ENCODE measurements at places on chromosomes 7 and 10. TPM values are rescaled to one million over a fixed set of nuclear protein-coding genes. Genes with fewer than 3 reads are reported as not detected.

DNA sequence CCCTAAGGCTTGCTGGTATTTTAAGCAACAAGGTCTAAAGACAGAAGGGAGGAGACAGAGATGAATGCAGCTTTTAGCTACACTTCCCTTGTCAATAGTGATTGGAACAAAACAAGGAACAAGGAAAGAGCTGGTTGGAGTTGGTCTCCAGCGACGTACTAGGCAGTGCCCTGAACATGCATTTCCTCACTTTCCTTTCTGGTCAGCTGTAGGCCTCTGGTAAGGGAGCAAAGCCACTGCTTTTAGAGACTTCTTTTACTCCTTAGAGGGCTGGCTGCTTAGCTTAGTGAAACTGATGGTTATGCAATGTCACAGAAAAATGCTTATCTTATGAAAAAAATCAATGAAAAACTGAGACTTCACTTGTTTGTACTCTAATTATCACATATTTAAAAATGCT is 75.5 kb upstream of the TRIL start:
- no peak for DNase-seq

- peak; percentile 59 for DNase-seq
These were observed 44.5 kb downstream of the ICA1 start for GRCh38 chr7:8217200-8218068.

- DNase-seq = no peak
These were observed 192.6 kb upstream of the LYZL2 start for GRCh38 chr10:30821994-30822692.

DNA sequence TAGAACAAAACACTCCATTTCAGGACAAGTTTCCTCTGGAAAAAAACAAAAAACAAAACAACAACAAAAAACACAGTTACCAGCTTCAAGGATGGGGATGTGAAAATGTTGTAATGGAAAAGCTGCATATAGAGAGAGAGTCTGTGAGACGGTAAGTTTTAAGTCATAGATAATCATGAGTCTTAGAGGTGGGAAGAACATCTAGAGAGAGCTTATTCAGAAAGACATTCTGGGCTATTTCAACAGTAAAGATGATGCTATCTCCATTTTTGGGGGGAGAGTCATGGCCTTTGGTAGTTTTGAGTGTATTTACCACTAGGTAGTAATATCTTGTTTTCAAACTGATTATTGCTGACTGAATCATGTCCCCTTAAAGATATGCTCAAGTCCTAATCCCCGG is 23.3 kb upstream of the INPP5F start:
- no peak for DNase-seq

DNA sequence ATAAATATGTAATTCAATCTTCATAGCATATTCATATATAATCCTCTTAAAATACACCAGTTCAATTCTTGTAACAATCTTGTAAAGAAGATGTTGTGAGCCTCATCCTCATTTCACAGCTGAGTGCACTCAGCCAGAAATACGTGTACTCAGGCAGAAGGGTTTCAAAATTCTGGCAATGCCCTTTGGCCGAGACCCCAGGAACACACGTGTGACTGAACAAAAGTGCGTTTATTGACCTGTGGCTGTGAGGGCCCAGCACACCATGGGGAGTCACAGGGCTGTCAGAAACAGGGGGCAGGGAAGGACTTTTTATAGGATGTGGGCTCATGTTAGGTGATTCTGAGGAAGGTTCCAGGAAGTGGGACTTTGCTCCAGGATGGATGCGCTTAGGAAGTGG is 21.5 kb downstream of the GIMAP8 start:
- no peak for DNase-seq

- DNase-seq = no peak
These were observed 5.7 kb upstream of the AP5Z1 start for GRCh38 chr7:4769761-4770160.

DNA sequence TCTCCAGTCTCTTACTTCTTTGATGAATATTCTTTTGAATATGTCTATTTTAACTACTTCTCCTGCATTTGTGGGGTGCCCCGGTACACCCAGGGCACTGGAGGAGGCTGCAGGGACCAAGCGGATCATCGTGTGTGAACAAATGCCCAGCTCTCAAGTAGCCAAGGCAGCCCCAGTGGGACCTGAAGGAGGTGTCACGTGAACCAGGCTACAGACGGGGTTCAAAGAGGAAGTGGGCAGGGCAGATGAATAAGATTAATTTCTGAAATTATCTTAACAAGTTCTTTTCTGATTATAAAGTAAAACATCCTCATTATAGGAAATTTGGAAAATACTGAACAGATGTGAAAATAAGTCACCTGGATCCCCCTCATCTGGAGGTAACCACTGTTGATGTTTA is 78.4 kb upstream of the DUSP5 start:
- no peak for DNase-seq

GRCh38 chr10:101624526-101625102 is 36.5 kb downstream of the DPCD start:
- no peak for DNase-seq

GRCh38 chr7:107224374-107225223 is 55.8 kb downstream of the HBP1 start:
- DNase-seq = no peak

- no peak for DNase-seq
These were observed 153.7 kb downstream of the CDK14 start for GRCh38 chr7:90749774-90750173.

DNA sequence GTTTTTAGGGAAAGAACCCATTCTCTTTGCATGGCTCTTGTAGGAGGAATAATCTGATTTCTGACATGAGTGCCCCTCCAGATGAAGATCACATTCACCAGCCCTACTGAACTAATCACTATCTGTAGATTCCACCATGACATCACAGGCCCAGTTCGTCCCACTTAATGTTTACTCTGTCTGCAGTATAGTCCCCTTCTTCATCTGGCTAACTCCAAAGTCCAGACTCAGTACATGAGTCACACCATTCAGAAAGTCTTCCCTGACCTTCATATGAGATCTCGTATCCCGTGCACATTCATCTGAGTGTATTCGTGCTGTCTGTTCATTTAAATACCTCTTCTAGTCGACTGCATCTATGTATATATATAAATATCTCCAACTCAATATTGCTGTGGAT is 366.5 kb upstream of the AKR1E2 start:
- DNase-seq = no peak

DNA sequence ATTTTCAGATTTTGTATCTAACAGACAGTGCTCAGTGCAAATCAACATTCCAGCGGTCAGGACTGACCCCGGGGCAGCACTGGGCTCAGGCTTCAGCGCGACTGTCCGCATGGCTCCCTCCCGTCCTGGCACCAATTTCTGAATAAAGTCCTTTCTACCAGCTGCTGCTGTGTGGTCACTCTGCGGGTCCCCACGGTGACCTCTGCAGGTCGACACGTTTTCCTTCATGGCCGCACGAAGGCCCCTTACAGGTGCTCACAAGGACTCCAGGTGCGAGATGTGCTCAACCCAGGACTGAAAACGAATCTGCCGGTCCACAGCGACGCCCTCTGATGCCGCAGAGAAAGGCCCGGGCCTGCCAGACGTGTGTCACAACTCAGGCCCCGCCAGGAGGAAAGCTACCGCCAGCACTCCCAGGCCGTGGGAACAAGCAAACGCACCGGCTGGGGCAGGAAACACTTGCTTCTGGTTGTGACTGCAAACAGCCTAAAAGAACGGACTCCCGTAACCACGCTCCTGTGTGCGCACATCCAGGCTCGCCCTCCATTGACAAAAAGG is 3.7 kb upstream of the UTF1 start:
- no peak for DNase-seq

- no peak for DNase-seq
These were observed 14.7 kb upstream of the TOMM7 start for GRCh38 chr7:22837308-22837707.

GRCh38 chr10:69069090-69070042 is 18.5 kb upstream of the SRGN start:
- DNase-seq = no peak

GRCh38 chr10:118816471-118817168 is 61.9 kb upstream of the CACUL1 start:
- no peak for DNase-seq

DNA sequence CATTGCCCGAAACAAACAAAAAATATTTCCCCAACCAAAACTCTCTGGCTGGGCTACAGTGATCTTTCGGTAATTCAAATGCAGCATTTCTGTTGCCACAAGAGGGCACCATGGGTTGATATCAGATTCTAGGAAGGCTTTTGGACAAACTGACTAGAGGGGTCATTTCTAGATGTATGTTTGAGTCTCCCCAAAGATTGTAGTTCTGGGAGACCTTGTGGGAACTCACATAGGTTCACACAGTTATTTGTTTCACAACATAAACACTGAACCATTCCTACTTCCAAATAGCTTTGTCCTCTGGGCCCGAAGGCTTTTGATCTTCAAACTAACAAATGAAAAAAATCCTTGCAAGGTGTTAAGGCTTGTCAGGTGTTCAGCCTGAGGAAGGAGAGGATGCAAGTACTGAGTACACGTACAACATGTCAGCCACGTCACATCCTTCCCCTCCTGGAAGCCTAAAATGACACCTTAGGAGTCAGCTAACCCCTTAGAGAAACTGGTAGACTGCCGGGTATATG is 37.0 kb upstream of the IL15RA start:
- peak; percentile 64 for DNase-seq

DNA sequence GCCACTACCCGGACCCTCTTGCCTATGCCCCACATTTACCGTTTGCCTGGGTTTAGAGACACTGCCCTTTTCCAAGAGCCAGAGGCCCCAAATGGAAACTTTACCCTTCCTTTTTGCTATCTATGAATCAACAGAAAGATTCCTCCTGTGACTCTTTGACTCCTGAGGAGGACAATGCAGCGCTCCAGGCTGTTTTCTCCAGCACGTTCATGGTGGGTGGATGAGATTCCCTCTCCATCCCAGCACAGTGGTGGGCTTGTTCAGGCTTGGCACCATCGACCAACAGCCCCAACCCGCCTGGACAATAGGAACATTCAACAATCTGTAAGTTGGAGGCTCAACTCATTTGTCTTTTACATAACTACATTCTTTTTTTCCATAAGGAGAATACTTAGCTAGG is 55.9 kb downstream of the DLD start:
- no peak for DNase-seq

DNA sequence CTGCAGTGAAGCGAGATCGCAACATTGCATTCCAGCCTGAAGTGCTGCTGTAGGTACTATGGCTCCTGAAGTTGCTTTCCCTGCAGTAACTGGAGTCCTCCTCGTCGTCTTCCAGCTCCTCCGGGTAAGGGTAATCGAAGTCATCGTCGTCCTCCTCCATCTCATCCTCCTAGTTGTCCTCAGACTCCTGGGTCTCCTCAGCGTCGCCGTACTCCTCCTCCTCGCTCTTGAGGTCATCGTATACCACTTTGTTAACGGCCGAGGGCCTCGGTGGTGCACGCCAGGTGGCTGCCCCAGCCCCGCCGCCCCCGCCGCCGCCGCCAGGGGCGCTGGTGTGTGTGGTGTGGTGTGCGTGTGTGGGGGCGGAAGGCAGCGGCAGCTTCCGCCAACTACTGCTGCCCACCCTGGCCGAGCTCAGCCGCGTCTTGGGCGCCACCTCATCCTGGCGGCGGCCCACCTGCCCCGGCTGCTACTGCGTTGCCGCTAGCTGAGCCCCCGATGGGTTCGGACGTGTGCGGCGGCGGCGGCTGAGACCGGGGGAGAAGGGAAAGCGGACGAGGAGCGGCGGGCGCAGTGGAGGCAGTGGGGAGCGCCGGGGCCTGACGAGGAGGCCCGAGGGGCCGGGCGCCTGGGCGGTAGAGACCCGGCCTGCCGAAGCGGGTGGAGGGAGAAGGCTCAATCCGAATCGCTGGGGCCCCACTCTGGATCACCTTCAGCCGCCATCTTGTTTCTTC is 11.8 kb upstream of the ACBD5 start:
- peak; percentile 95 for DNase-seq

DNA sequence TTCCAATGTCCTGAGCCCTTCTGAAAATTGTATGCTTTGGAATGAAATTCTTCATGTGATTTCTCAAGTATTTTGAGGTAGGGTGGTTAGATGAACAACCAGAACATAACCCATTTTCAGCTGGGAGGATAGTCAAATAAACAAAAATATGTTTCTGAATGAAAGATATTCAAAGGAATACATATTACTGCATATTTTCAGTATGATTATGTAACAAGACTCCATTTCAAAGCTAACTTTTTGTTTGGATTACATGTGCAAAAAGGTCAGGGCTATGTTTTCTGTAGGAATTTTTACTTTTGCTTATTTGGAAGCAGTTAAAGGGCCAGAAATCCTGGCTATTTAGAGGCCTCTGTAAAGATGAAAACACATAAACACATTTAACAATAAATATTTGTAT is 27.7 kb downstream of the CDK6 start:
- no peak for DNase-seq

The SPDYE16 gene
- not detected for total RNA-seq

The CNTNAP2 gene
- total RNA-seq = 1.1 TPM

The ARHGEF5 gene
- 51.5 TPM for total RNA-seq

The CPED1 gene
- 0.76 TPM for total RNA-seq

The ATOH7 gene
- total RNA-seq = not detected

The C10orf88 gene
- total RNA-seq = 8.3 TPM

The EBLN1 gene
- not detected for total RNA-seq

The ODAD2 gene
- total RNA-seq = 0.20 TPM

The CHN2 gene
- total RNA-seq = 9.7 TPM

The GPR141 gene
- total RNA-seq = not detected

The PAPSS2 gene
- total RNA-seq = 12.6 TPM

The PTF1A gene
- total RNA-seq = not detected

The TMEM176A gene
- 6.1 TPM for total RNA-seq

Data from Calu3 (cell line).